ENCODE measurements at places on chromosomes 13 and 19.

- peak; percentile 72 for DNase-seq
These were observed at the start of gene KEAP1 for GRCh38 chr19:10503002-10503789. KEAP1 (minus strand) TSS chr19:10503356; CDS start chr19:10500033, 3,323 bp downstream.

DNA sequence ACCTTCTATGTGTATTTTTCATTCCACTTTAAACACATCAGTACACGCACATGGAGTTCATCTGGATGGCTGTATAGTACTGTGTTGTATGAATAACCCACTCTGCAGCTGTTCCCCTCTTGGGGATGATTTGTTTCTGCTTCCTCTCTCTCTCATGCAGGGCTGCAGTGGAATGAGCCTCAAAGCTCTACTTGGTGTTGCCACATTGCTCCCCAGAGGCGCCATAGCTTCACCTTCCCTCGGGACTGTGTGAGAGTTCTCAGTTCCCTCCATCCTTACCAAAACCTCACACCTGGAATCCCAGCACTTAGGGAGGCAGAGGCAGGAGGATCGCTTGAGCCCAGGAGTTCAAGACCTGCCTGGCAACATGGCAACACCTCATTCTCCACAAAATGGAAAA is 28.4 kb upstream of the GPR183 start:
- DNase-seq = no peak

GRCh38 chr13:104014803-104015645 is 948.8 kb upstream of the SLC10A2 start:
- DNase-seq = no peak

- DNase-seq = no peak
These were observed 12.0 kb downstream of the POLR2E start for GRCh38 chr19:1082928-1083816.

DNA sequence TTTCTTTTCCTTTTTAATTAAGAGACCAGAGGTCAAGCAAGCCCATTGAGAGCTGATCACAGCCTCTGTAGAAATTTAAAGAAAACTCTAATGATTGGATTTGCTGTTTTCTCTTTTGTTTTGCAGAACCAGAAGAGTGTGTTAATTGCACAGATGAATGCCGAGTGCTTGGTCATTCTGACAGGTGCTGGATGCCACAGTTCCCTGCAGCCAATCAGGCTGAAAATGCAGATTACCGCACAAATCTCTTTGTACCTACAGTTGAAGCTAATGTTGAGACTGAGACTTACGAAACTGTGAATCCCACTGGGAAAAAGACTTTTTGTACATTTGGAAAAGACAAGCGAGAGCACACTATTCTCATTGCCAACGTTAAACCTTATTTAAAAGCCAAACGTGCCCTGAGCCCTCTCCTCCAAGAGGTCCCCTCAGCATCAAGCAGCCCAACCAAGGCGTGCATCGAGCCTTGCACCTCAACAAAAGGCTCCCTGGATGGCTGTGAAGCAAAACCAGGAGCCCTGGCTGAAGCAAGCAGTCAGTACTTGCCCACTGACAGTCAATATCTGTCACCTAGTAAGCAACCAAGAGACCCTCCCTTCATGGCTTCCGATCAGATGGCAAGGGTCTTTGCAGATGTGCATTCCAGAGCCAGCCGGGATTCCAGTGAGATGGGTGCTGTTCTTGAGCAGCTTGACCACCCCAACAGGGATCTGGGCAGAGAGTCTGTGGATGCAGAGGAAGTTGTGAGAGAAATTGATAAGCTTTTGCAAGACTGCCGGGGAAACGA is 93.1 kb downstream of the PCDH17 start:
- DNase-seq = no peak

DNA sequence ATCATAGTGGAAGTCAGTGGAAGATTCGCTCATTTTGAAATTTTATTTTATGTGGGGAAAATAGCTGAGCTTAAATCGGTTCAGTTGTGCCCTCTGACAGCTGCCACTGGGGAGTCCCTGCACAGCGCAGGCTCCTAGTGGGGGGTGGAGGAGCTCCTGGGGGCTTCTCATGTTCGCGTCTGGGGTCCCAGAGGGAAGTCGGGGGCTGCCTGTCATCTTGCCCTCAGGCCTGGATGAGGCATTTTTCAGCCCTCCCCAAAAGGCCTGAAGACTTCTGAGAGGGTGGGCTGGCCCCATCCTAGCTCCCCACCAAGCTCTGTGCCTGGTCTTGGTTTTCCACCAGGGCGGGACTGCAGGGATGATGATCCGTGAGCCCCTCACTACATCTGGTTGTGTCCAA is 82.1 kb downstream of the CHST8 start:
- DNase-seq = no peak

DNA sequence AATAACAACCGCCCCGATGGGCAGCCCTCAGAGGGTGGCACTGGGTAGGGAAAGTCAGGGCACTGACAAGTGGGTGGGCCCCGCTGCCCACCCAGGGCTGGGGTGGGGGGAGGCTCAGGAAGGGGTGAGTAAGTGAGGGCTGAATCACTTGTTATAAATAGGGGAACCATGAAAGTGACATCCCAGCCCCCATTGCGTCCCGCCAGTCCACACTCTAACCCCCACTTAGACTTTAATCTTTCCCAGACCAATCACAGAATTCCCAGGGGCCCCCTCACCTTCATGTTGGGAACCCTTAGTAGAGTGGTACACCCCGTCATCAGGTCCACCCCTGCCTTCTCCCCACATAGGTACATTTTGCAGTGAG is 37.0 kb upstream of the NANOS3 start:
- peak; percentile 61 for DNase-seq

- DNase-seq = no peak
These were observed 214.9 kb downstream of the KLF5 start for GRCh38 chr13:73273745-73274144.

- no peak for DNase-seq
These were observed 37.8 kb downstream of the MBD3L2B start for GRCh38 chr19:6983448-6983847.

GRCh38 chr19:10104665-10105508 is 1.3 kb upstream of the PPAN start:
- no peak for DNase-seq

- no peak for DNase-seq
These were observed 55.2 kb downstream of the XPO4 start for GRCh38 chr13:20847296-20847695.

GRCh38 chr19:55645512-55645881 is 2.0 kb downstream of the ZNF581 start:
- DNase-seq = no peak

- peak; percentile 2 for DNase-seq
These were observed 19.5 kb downstream of the RASA3 start for GRCh38 chr13:114112826-114113322.

- no peak for DNase-seq
These were observed 6.3 kb downstream of the IRGQ start for GRCh38 chr19:43589678-43590077.

DNA sequence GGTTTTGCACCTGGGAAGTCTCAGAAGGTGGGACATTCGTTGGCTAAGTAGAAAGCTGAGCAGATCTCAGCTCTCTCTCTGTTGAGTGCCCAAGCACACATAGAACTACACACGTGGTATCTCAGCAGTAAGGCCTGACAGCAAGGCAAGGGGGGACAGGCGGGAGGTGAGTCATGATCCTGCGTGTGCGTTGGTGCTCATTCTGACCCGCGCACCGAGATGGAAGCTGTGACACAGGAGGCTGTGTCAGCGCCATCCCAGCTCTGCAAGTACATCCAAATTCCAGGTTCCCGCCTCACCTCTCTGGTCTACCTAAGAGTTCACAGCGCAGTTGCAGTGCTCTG is 135.7 kb downstream of the USP12 start:
- DNase-seq = no peak

- no peak for DNase-seq
These were observed 32.9 kb upstream of the KCTD15 start for GRCh38 chr19:33763633-33764371.

DNA sequence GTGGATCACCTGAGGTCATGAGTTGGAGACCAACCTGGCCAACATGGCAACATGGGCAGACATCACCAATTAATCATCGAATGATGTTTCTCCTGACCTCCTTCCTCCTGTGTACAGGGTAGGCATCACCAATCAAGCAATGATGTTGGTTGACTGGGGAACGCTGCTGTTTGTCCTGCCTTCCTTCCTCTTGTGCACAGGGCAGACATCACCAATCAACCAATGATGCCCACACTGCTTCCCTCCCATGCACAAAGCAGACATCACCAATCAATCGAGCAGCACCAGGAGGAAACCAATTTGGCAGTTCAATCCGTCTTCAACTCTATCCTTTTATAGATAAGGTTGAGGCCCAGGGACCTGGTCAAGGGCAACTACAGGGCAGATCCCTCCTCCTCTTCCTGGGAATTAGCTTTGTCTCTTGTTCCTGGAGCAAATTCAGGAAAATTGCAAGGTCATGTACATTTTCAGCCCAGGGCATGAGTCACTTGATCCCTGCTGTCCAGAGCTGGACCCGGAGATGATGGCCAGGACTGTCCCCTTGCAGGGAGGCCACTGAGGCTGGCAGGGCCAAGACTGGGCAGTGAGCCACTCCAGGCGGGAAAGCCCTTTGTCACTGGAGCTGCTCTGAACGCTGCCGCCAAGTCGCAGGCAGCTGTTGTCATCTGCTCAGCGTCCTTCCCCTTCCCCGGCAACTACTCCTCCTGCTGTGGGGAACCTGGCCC is 5.3 kb upstream of the CSNK1G2 start:
- DNase-seq = no peak

GRCh38 chr19:6464070-6464873 is at the start of gene CRB3:
CRB3 (plus strand) TSS chr19:6464271; CDS start chr19:6464702, 431 bp downstream.
- no peak for DNase-seq

DNA sequence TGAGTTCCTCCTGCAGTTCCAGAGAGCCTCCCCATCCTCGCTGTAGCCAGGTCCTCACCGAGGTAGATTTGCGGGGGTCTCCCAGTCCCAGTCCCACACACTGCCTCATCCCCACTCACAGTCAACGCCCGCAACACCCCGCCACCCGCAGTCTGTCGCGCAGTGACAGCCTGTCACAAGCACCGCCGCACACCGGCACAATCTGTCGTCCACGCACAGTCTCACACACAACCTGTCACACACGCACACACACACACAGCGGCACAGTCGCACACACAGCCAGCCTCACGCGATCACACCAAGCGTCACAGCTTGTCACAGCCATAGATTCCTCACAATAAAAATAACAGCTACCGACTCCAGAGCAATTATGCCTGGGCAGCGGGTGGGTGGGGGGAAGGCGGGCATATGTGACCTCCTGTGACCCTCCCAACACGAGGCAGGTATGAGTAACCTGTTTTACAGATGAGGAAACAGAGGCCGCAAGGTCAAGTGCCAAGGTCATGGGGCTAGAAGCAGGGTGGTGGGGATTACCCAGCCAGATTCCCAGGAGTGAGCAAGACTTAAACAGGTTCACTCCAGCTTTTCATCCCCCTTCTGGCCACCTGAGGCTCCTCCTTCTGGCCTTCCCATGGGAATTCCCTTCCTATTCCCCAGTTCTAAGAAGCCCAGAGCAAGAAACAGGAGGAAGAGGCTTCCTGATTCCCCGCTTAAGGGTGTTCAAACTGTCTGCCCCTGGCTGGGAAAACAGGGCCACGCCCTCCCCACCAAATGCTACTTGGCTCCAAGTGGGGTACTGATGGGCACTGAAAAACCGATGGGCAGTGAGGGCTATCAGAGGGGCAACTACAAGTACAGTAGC is 13.9 kb downstream of the NFIX start:
- no peak for DNase-seq

DNA sequence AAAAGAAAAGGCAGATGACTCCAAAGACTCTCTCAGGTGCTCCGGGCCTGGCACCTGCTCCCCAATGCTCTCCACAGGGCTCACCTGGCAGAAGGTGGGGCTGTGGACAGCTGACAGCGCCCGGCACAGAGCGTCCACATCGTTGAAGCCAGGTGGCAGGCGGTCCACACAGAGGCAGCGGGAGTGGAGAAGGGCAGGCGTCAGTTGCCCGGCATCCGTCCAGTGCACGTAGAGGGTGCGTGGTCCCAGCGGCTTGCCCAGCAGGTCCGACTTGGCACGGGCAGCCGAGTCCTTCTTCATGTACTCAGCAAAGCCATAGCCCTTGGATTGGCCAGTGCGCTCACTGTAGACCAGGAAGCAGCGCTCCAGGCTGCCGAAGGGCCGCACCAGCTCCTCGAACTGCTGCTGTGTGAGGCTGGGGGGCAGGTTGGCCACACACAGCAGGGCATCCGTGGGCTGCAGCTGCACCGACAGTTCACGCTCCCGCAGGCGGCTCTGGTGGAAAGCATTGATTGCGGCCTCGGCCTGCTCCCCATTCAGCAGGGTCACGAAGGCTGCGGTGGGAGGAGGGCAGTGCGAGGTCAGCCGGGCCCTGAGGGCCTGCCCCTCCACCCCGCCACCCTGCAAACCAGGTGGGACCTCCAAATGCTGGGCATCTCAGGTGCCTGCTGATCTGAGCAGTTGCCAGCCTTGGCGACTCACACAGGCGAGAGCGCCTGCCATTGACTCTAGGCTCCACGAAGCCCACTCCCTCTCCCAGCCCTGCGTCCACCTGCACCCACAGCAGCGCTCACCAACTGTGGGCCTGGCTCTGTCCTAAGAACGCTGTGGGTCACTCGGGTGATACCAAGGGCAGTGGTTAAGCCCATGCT is 4.5 kb downstream of the RAVER1 start:
- no peak for DNase-seq

DNA sequence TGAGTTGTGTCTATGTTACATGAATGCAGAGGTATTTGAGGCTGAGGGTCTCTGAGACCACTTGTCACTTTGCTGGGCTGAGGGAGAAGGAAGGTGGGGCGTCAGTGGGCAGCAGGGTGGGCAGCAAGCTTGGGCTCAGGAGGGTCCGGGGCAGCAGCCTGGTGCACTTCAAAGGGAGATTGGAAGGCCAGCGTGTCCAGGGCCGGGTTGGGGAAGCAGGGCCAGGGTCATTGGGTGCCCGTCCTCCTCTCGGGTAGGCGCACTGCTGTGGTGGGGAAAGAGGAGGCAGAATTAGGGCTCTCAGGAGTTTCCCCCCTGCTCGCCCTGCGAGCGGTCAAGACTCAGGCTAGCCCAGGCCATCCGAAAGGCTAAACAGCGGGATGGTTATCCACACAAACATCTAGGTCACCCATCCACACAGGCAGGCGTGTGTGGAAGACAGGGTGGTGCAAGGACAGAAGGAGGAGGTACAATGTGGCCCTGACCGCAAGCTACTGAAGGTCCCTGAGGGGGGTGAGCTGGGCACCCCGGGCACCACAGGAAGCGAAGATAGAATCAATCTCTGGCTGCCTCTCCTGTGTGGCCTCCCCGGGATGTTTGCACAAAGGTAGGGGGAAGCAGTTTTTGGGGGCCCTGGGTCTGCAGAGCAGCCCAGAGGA is 37.7 kb downstream of the MYO9B start:
- DNase-seq = no peak

Data from tibial artery (tissue), 4 donors.